ENCODE measurements at places on chromosomes 2 and 18.

- DNase-seq, result no peak
- H3K4me3 ChIP-seq, result peak overlapping the region; percentile 39
- peaks cover 22% of the 10 kb centered on the region for H3K36me3 ChIP-seq
- H3K4me1 ChIP-seq, result peaks cover 38% of the 10 kb centered on the region
These were observed 45.1 kb downstream of the TRAK2 start for GRCh38 chr2:201406077-201406662.

DNA sequence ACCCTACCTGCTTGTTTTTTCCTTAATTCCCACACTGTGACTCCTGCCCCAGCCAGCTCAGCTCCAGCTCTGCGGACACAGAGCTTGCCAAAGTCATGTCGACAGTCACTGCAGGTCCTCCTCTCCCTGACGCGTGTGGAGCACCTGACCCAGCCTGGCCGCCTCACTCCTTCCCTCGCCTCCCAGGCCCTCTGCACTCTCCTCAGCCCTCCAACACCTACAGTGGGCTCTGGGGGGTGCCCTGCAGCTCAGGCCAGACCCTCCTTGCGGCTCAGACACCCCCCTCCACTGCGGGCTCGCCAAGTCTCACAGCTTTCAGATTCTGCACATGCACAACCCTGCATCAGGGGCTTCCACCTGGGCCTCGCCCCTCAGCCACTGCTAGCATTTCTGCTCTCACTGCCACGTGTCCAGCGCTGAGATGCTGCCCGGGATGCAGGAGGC lies 68.3 kb downstream of the NDUFA10 start:
- peaks cover 4% of the 10 kb centered on the region for H3K36me3 ChIP-seq
- H3K27me3 ChIP-seq, result no peaks in the 10 kb centered on the region
- peaks cover 2% of the 10 kb centered on the region for H3K4me1 ChIP-seq
- no peak for DNase-seq

DNA sequence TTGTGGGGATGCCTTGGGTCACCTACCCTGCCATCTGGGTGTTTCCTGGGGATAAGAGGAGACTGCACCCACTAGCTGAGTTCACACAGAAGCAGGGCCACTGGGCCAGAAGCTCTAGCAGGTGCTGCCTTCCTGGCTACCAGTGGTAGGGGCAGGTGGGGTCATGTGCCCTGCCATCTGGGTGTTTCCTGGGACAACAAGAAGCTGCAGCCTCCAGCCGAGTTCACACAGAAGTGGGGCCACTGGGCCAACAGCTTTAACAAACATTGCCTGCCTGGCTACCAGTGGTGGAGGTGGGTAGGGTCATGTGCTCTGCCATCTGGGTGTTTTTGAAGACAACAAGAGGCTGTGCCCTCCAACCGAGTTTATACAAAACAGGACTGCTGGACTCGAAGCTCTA lies 282.2 kb upstream of the SYT4 start:
- no peak overlapping the region for H3K27ac ChIP-seq
- no peaks in the 10 kb centered on the region for H3K36me3 ChIP-seq
- H3K27me3 ChIP-seq, result no peaks in the 10 kb centered on the region
- DNase-seq, result no peak
- no peak overlapping the region for H3K4me3 ChIP-seq

DNA sequence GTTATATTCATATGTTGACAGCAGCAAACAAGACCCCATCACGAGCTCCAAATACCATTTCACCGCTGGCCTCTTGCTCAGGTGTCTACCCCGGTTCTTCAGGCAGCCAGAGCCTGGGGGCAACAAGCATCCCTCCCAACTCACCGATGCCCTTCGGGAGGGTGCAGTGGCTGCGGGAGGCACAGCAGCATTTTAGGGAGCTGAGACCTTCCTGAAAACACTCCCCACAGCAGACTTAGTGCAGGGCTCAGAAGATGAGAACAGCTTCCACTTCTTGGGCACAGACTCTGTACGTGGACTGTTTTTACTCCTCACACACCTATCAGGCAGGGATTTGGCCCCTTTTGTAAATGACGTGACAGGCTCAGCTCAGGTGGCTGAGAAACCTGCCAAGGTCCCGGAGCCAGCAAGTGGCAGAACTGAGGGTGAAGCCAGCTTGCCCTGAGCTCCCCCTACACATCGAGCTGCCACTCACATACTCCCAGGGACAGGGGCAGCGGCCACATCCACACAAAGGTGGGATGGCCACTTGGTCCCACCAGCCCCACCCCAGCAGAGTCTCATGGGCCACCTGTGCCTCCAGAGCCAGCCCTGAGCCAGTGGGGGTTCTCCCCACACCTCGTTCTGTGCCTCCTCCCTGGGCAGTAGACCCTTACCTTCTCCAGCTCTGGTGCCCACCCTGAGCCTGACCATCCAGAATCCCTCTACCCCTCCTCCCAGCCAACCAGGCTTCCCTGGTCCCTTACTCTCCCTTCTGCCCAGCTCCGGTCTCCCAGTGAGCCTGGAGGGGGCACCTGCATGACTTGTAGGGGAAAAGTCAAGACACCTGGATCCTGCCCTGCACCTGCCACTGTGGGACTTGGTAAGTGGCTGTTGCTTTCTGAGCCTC lies 28.5 kb downstream of the CYP27C1 start:
- no peaks in the 10 kb centered on the region for H3K4me1 ChIP-seq
- no peaks in the 10 kb centered on the region for H3K36me3 ChIP-seq
- no peak overlapping the region for H3K4me3 ChIP-seq
- H3K27me3 ChIP-seq, result peaks cover 10% of the 10 kb centered on the region

DNA sequence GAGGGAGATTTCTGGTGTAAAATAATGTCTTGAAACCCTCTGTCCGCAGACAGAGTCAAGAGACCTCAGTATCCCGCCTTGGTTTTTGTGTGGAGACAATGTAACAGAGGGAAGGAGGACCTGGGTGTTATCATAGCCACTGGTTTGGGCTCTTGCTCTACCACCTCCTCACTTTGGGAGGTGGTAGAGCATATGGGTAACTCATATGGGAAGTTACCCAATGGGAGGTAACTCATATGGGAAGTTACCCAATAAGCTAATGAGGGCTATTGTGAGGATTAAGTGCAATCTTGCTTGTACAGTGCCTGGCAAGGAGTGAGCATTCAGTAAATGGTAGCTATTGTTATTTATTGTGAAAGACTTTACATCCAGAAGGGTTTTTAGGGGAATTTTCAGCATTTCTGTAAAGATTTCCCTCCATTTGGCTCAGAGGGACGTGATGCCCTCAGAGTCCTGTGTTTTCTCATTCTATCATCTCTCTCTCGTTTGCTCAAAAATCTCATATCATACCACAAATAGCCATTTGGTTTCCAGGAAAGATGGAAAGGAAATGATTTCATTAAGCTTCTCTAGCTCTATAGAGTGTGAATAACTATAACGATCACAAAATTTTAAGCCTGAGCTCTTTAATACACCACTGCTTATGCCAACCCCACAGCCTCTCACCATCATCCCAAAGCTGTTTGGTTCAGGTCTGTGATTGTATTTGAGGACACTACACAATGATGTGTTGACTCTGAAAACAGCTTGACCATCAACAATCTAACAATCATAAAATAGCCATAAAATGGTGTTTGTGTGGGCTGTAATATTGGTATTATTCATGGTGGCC lies 307.7 kb downstream of the STK39 start:
- H3K27me3 ChIP-seq, result peaks cover 26% of the 10 kb centered on the region
- no peak overlapping the region for H3K4me3 ChIP-seq
- H3K27ac ChIP-seq, result no peak overlapping the region

DNA sequence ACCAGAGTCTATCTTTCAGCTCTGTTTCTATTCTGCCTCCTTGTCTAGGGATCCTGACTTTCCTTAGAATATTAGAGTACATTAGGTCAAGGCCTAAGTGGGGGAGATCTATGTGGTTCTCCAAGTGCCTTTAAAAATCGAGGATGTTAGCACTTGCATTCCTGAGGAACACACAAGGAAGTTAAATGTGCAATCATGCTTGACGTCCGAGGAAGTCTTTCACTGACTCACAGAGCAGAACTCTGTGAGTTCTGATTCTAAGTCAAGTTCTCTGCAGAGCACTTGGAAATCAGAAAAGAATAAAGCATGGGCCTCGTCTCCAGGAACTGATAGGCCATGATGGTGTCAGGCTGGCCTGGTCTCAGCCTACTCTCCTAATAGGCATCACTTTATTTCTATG lies 17.2 kb downstream of the FHOD3 start:
- no peaks in the 10 kb centered on the region for H3K4me1 ChIP-seq
- no peaks in the 10 kb centered on the region for H3K36me3 ChIP-seq
- no peak overlapping the region for H3K27ac ChIP-seq
- H3K4me3 ChIP-seq, result no peak overlapping the region
- DNase-seq, result no peak
- H3K27me3 ChIP-seq, result peaks cover 7% of the 10 kb centered on the region

DNA sequence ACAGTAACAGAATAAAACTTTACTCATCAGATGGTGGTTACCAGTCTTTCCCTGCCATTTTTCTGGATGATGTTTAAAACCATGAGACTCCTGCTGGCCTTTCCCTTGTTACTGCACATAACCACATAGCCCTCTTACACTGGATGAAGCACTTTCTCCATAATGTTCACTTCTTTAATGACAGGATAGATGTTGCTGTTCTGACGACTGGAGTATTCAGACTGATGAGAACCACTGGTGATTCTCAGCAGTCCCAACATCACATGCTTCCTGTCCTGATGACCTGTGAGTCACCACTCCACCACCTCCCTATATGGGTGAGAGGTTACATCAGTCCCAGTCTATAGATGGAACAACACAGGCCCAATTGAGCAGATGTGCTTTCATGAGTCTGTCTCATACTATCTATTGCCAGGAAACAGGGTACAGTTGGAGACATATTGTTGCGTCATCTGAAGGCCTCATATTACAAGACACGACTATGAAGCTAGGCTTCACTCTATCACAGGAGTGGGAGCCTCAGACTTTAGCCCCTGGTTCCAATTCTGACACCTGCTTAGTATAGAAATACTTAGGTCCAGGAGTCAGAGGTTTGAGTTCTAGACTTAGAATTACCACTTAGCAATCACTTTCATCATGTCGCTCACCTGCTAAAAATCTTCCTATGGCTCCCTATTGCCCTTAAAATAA lies 145.7 kb upstream of the KLF7 start:
- no peaks in the 10 kb centered on the region for H3K27me3 ChIP-seq
- peaks cover 3% of the 10 kb centered on the region for H3K36me3 ChIP-seq
- peak overlapping the region; percentile 19 for H3K4me3 ChIP-seq
- peaks cover 43% of the 10 kb centered on the region for H3K4me1 ChIP-seq

DNA sequence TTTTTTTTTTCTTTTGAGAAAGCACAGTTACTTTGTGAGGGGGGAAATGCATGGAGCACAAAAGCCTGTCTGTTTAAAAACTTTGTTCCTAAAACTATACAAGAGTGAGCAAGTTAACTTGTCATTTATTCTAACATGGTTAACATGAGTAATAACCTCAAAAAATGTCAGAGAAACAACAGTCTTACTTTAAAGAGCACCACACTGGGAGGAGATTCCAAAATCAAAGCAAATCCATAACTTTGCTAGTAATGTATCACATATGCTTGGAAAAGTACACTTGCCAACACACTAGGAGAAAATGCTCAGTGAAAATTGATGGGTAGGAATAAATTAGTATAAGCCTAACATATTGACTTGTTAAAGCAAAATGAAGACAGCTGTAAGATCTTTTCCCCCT lies 157.1 kb downstream of the PRPF40A start:
- DNase-seq, result no peak
- no peaks in the 10 kb centered on the region for H3K4me1 ChIP-seq
- H3K4me3 ChIP-seq, result no peak overlapping the region
- peaks cover 10% of the 10 kb centered on the region for H3K27me3 ChIP-seq

GRCh38 chr18:36394486-36394885 lies 97.0 kb downstream of the FHOD3 start:
- no peaks in the 10 kb centered on the region for H3K4me1 ChIP-seq
- DNase-seq, result no peak
- no peak overlapping the region for H3K27ac ChIP-seq
- H3K27me3 ChIP-seq, result no peaks in the 10 kb centered on the region
- H3K4me3 ChIP-seq, result no peak overlapping the region

DNA sequence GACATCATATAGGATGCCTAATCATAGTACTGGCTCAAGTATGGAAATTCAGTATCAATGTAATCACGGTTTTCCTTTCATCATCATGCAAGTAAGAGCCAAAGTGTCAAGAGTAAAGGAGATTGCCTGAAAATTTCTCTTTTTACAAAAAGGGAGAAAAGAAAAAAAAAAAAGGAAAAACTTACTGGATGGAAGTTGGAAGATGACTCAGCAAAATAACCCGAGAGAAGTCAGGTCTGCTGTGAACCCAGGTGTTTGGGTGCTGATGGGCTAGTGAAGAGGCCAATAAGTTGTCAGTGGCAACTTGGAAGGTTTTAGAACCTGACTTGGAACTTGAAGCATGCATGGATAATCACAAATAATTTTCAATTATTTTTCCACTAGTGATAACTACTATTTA lies 441.9 kb upstream of the SLC14A2 start:
- peaks cover 10% of the 10 kb centered on the region for H3K27me3 ChIP-seq
- no peaks in the 10 kb centered on the region for H3K36me3 ChIP-seq
- H3K27ac ChIP-seq, result no peak overlapping the region
- DNase-seq, result no peak
- H3K4me1 ChIP-seq, result peaks cover 8% of the 10 kb centered on the region

GRCh38 chr2:229543176-229543873 lies 171.0 kb downstream of the DNER start:
- no peaks in the 10 kb centered on the region for H3K4me1 ChIP-seq
- H3K36me3 ChIP-seq, result no peaks in the 10 kb centered on the region
- H3K27me3 ChIP-seq, result no peaks in the 10 kb centered on the region
- no peak overlapping the region for H3K4me3 ChIP-seq

DNA sequence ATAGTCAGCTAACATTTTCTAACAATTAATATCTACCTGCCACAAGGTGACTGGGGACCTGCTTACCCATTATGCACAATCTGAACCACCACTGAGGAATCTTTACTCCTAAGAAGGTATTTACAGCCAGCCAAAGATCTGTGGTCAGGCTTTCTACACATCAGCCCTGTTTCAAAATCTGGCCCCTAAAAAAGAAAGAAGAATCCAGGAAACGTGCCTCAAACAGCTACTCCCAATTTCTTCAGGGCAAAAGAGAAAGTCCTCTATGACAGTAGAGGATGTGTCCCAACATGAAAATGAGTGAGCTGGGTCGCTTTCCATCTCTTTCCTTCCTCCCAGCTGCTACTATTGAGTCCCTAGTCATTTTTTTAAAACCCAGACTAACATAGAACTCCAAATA lies 79.5 kb downstream of the EPB41L3 start:
- no peaks in the 10 kb centered on the region for H3K27me3 ChIP-seq
- H3K4me3 ChIP-seq, result no peak overlapping the region
- no peak overlapping the region for H3K27ac ChIP-seq
- no peak for DNase-seq

GRCh38 chr2:237141571-237142051 lies 55.9 kb downstream of the COPS8 start:
- DNase-seq, result no peak
- H3K4me1 ChIP-seq, result no peaks in the 10 kb centered on the region
- H3K36me3 ChIP-seq, result no peaks in the 10 kb centered on the region
- H3K27me3 ChIP-seq, result no peaks in the 10 kb centered on the region
- H3K4me3 ChIP-seq, result no peak overlapping the region

GRCh38 chr18:57437402-57437765 lies 2.2 kb downstream of the ONECUT2 start:
- H3K4me3 ChIP-seq, result no peak overlapping the region
- H3K4me1 ChIP-seq, result peaks cover 4% of the 10 kb centered on the region
- no peak for DNase-seq
